ENCODE measurements at places on chromosomes 13 and 19.

DNA sequence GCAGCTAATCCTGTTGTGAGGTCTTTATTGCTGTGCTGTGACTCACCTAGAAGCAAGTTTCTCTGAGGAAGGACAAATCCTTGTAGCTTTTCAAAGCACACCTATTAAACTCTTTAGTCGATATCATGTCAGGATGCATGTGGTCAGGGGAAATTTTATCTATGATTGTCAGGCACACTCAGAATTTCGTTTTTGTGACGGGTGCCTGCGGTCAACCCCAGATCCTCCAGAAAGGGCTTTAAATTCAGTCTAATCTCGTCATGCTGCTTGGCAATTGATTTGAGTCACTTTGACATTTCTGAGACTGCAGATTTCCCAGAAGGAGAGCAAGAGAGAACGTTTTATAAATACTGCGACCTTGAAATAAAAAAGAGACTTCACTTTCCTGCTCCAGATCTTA is 316.9 kb downstream of the FGF9 start:
- no peak for DNase-seq

GRCh38 chr19:11197291-11198174 is at the start of gene KANK2:
TSS of gene KANK2 (minus strand) at chr19:11197545. CDS start at chr19:11194511, 3,034 bp downstream.
- DNase-seq = peak; percentile 68

DNA sequence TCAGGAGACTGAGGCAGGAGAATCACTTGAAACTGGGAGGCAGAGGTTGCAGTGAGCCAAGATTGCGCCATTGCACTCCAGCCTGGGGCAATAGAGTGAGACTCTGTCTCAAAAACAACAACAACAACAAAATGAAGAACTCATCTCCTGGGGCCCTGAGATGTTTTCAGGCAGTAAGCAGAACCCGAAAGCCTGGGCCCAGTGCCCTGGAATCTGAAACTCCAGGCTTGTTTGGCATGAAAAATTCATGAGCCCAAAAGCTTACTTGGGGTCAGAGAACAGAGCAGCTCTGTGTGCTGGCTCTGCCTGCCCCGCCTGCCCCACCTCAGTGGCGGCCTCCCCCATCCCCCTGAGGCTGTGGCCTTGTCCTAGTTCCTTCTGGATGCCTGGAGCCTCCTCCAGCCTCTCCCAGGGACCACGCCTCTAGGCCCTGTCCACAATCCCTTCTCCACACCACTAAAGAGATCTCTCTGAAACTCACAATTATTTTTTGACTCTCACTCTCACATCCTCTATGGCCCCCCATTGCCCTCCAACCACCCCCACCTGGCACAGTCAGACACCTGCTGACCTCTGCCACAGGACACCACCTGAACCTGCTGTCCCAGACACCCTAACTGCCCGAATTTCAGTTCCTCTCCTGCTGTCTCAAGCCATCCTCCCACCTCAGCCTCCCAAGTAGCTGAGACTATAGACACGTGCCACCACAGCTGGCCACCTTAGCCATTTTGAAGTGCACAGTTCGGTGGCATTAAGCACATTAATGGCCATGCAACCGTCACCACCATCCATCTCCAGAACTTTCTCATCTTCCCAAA is 6.9 kb upstream of the AP1M2 start:
- no peak for DNase-seq

DNA sequence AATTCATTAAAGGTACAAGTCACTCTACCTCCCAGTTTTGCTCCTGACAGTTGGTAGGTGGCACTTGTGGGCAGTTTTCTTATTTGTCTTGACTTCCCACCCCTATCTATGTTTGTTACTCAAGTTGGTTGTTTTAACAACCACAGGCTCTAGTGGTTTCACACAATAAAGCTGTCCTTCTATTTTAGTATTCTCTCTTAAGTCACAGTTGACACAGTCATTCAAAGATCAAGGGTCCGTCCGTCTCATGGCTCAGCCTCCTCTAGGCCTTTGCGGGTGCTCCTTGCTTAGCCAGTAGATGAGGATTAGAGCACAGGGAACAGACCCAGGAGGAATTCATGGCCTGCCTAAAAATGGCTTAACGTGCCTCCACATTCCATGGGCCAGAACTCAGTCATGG is 573.7 kb downstream of the IRS2 start:
- no peak for DNase-seq

DNA sequence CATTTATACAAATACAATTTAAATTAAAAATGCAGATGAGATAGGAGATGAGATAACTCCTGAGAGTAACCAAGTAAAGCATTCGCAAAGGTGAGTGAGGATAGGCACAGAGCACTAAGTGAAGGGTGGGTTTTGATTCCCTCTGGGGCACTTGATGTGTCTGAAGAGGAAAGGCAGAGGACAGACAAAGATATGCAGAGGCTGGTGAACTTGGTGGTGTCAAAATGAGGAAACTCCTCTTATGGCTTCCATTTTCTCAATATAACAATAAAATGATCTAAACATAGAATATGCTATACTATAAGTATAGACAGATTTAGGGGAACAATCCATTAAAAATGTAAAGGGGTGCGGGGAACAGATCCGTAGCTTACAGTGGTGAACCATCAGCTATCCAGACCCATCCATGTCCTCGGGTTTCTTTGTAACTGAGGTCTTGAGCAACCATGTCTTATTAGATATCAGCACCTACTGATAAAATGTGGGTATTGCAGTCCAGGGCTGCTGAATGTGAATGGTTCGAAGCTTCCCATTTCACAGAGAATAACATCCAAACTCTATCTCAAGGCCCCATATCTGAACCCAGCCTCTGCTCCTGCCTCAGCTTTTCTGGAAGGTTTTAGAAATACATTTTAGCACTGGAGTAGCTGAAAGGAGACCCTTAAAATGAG is 73.9 kb upstream of the SLC10A2 start:
- DNase-seq = no peak

GRCh38 chr19:35462476-35462953 is 14.5 kb downstream of the FFAR2 start:
- DNase-seq = peak; percentile 38

DNA sequence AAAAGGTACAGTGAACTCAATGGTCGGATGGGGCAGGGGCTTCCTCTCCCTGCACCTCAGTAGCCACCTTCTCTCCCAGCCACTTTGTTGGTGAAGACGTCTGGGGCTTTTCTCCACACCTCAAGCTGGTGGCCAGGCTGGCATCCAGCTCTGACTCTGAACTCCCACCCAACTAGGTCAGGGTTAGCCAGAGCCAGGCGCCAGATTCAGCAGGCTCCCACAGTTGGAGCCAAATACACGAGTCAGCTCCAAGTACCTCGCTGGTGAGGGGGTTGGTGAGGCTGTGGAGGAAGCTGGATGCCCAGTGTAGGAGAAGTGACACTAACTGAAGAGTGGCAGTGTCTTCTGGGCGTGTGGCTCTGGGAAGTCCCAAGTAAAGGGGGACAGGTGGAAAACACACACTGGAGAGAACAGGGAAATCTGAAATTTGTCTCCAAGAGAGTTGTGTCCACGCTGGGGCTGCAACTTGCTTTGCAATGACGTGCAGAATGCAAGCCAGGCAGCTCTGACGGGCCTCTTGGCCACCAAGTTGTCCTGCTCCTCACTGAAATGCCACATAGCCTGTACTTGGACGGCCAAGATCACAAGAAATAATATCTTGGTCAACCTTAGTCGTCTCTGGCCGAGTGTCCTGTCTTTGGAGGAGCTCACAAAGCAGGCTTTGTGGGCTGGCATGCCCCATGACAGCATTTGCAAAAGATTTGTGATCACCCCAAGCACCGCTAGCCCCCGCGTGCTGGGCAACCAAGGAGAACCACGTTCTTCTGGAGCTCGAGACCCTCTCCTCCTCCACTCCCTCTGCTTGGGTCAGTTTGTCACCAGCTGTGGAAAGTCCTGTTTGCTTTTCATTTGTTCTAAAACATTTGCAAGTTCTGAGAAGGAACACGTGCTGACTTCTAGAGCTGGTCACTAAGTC is 18.1 kb downstream of the SLC7A1 start:
- DNase-seq = no peak

DNA sequence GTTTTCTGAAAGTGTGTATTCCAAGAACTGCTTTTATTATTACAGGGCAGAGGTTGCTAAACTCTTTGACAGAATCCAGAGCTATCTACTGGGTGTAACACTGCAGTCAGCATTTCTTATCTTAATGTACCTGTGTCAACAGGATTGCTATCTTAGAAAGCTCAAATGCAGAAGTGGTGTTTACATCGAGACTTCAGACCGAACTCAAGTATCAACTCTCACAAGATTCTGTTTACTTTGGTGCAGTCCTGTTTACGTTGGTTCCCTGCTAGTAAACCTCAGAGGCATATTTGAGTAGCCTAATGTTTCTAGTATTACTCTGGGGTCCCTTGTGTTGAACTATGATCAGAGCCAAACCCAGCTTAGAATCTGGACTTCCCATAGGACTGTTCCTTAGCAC is 20.5 kb downstream of the SLC15A1 start:
- DNase-seq = no peak

Data from activated CD4-positive, alpha-beta T cell treated with anti-CD3 and anti-CD28 coated beads, Interleukin-2, amount 50 U/mL, for 1 hour (primary cell).